ENCODE measurements at places on chromosomes 13 and 19. TPM values are rescaled to one million over a fixed set of nuclear protein-coding genes. Genes with fewer than 3 reads are reported as not detected.

Gene ZNF614
- 17.6 TPM for polyA plus RNA-seq

Gene OR4F17
- not detected for polyA plus RNA-seq

Gene CYP2F1
- polyA plus RNA-seq, result not detected

Gene TEKTIP1
- polyA plus RNA-seq, result 13.0 TPM

Gene LPAR2
- 80.0 TPM for polyA plus RNA-seq

Gene OR7A5
- 0.11 TPM for polyA plus RNA-seq

Gene RFPL4A
- not detected for polyA plus RNA-seq

Measured in spinal cord (tissue), 10 donors.